Stimulated activated CD4-positive, alpha-beta T cell treated with anti-CD3 and anti-CD28 coated beads, Interleukin-4, amount 100 ng/mL, for 4 hours (primary cell): ENCODE measurements at places on chromosomes 16 and 17.

DNA sequence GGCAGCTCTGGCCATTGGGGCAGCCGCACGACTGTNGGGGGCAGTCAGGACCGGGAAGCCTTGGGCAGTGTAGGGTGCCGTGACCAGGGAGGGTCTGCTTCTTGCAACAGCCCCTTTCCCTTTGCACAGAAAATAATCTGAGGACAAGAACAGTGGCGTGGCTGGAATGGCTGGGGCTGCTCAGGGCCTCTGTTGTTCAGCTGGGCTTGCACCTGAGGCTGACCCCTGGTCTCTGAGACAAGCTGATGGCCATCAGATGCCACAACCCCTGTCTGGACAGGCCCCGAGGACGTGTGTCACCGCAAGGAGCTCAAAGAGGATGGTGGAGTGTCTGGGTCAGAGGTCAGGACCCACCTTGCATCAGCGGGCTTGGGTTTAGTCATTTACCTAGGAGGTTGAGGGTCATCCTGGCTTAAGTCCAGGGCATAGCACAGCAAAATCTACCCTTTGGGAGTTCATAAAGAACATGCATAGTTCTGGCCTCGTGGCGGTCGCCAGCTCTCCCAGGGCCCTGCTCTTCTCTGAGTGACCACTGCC, 46.9 kb downstream of the METRNL start:
- no peak for DNase-seq

- peak; percentile 6 for DNase-seq
These were observed at the start of gene MMD for GRCh38 chr17:55421179-55421934. TSS of gene MMD (minus strand) at chr17:55421835. CDS start at chr17:55421695, 140 bp downstream.

DNA sequence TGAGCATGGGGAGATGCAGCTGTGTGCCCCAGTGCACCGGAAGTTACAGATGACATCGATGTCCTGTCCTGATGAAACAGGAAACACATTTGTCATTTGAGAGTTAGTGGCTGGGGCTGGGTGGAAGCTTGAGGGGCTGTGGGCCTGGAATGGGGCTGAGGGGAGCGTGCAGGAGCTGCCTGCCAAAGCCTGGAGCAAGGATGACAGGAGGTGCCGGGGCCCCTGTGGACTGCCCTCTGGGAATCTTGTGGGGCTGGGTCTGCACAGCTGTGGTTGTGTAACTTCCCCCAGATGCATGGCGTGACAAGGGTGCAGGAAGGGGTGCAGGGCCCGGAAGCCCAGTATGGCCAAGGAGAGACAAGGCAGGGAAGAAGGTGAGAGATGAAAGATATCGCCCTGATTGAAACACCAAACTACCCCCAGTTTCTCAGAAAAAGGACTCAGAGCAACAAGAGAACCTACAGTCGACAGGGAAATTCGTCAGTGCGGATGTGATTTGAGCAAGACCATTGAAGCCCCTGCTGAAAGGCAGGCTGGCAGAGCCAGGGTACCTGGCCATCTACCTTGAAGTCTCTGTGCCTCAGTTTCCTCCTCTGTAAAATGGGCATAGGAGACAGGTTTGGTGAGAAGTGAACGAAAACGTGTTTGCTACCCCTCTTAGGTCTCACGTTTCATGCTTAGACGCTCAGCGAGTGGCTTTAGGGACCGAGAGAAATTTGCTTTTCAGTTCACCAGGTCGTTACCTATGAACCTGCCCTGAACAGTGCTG, 8.8 kb downstream of the MMP25 start:
- DNase-seq: no peak

DNA sequence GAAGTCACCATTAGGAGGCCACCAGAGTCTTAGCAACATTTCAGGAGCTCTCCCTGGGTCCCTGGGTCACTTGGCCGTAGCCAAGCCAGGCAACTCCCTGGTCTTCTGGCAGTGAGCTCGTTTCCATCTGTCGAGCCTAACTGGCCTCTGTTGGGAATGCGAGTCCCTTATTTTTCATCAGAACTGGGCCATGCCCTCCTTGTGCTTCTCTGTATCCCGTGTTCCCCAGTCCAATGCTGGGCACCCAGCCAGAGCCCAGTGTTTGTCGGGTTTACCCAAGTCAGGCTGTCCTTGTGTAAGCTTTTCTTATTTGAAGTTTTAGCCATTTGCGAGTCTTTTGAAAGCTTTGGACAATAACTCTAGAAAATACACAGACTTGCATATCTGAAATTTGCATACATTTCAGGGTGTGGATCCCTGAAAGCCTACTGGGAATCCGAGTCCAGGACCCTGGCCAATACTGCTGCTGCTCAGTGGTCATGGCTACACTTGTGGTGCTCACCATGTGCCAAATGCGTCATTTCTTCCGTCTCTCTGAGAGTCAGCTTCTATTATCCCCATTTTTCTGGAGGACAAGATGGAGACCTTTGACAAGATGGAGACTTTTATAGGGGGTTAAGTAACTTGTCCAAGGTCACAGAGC, 81.6 kb upstream of the LGALS9 start:
- DNase-seq: no peak

DNA sequence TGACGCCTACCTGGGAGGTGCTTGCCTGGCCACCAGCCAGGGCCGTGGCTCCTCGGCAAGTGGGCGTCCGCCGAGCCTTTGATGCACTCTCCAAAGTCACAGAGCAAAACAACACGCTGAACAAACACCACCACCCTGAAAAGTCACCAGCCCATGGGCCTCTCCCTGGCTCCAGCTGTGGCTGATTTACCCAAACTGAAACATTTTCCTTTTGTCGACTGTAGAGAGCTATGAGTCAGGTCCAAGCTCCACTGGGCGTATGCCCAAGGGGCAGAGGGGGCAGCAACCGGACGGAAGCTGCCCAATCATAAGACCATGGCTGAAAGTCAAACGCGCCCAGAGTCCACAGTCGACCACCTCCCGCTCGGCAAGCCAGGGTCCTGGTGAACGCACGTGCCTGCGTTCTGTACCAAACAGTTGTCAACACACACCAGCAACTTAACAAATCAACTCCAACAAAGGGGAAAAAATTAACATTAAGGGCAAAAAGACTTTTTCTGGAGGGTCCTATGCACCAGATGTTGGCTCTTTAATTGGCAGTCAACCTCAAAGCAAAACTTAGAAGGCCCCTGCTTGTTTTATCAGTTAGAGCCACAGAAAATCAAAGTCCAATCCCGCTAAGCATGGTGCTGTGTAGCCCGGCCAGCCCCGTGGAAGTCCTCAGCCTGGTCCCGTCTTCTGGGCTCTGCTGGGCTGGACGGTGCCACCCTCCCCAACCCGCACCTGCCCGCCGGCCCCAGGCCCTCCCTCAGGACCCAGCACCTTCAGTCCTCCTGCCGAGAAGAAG, 47.3 kb downstream of the TBC1D16 start:
- no peak for DNase-seq
